ENCODE measurements at places on chromosomes 4 and X.

DNA sequence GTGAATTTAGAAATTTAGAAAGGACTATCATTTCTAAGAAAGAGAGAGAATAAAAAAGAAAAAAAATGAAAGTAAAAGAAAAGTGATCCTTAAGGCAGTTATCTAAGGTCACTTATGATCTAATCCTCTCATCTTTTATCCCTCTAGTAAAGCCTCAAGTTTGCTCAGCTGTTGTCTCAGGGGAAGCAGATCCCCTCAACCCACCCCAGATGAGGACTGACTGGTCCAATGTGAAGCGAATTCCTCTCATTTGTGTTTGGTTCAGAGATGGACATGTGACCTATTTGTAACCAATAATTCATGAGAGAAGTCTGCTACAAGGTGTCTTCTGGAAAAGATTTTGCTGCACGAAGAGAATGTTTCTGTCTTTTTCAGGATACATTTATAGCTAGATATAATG, 1591.3 kb downstream of the ADGRL3 start:
- DNase-seq: no peak

GRCh38 chr4:1347410-1347864, 429 bp downstream of the UVSSA start:
- no peak for DNase-seq

- DNase-seq: no peak
Observed at GRCh38 chrX:80917919-80918318, 108.2 kb upstream of the BRWD3 start.

- no peak for DNase-seq
Observed at GRCh38 chr4:174749091-174749490, 80.0 kb downstream of the GLRA3 start.

- no peak for DNase-seq
Observed at GRCh38 chrX:24232796-24233195, 81.1 kb downstream of the SUPT20HL2 start.
